ENCODE measurements at places on chromosomes 1 and 21.

DNA sequence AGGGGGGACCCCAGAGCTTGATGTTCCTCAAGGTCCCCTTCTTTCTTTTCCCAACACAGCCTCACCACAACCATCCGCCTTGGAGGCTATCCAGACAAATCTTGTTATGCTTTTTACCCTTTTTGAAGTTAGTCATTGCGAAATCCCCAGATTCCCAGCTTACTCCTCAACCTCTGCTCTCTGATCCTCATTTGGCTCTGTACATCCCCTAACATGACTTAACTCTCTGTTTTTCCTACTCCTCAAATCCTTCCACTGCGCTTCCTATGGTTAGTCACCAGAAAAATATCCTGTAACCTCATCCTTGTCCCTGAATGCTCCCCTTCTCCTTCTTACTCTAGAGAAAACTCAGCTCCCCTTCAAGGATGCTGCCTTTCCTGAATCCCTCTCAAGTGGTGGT, 189.1 kb upstream of the POU3F1 start:
- DNase-seq, result no peak

DNA sequence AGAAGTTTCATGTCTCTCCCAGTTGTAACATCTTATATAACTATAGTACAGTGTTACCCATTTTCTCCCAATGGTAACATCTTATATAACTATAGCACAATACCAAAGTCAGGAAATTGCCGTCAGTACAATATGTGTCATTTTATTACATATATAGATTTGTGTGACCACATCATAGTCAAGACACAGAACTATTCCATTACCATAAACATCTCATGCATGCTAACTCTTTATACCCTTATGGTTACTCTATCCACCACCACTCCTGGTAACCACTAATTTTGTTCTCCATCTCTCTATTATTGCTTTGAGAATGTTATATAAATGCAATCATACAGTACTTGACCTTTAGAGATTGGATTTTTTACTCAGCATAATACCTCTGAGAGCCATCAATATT, 120.7 kb downstream of the BACH1 start:
- no peak for DNase-seq

- no peak for DNase-seq
Observed at GRCh38 chr1:81550753-81551152, 250.0 kb upstream of the ADGRL2 start.

- no peak for DNase-seq
Observed at GRCh38 chr1:95286479-95286878, 52.5 kb downstream of the RWDD3 start.

DNA sequence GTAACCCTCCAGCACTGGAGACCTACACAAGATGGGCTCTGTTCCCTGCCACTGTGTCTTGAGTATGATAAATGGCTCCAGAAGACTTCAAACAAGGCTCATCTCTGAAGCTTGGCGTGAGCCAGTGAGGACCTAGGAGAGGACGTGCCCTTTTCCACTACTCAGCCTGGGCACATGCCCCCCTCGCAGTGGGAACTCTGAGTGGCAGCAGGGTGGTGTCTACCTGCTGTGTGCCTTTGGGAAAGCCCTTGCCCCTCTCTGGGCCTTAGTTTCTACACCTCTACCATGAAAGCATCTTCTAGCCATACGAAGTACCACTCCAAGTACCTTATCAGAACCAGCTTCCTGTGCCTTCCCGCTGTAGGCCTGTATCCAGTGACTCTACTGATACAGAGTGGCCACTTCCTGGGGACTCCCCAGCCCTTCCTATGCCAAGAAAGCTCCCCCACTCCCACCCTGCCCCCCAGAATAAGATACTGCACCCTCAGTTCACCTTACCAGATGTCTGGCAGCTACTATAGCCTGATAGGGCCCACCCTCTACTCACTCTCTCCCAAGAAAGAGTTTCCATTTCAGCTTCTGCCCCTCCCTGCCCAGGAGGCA, 3.1 kb upstream of the MOB3C start:
- no peak for DNase-seq

DNA sequence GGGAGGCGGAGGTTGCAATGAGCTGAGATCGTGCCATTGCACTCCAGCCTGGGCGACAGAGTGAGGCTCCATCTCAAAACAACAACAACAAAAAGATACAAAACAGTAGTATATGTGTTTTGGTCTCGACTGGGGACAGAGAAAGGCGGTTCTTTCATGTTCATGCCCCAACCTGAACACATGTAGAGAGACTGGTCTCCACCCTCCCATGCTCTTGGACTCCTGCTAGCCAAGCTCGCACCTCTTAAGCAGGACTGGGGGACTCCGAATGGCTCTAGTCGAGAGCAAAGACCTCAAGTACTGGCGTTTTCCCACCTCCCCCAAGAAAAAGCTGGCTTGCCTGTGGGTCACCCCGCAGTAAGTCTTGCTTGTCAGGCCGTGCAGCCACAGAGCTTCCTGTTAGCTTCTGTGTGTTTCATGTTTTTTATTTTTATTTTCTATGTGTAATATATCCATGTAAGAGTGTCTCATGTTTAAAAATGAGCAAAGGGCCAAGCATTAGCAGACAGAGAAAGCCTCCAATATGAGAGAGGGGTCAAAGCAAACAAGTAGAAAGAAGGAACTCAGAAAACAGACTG, 91.6 kb downstream of the SCCPDH start:
- DNase-seq, result no peak

DNA sequence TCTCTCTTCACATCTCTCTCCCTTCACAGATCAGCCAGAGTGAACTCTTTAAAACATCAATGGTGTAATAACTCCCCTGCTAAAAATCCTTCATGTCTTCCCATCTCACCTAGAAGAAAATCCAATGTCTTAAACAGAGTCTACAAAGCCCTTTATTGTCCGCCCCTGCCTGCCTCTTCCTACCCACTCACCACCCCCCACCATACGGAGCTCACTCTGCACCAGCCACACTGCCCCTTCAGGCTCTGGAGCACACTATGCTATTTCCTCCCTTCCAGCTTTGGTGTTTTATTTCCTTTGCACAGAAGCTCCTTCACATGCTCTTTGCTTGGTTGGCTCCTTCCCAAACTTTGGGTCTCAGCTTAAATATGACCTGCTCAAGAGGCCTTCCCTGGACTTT, 10.2 kb downstream of the CAMK1G start:
- no peak for DNase-seq

DNA sequence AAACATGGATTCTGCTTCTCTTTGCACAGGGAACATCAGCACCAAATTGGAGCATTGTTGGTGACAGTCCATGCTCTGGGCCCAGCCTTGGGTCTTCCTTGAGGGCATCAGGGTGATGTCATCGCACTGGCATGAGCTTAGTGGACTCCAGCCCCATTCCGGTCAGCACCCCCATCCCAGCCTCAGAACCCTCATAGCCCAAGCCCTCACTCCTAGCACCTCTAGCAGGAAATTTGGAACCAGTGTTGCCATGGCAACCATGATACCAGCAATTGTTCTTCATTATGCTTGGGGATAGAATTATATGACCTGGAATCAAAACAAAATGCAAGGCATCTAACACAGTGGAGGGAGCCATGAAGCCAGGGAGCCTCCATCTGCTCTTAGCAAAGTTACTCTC, 83.1 kb downstream of the VWA5B1 start:
- no peak for DNase-seq

DNA sequence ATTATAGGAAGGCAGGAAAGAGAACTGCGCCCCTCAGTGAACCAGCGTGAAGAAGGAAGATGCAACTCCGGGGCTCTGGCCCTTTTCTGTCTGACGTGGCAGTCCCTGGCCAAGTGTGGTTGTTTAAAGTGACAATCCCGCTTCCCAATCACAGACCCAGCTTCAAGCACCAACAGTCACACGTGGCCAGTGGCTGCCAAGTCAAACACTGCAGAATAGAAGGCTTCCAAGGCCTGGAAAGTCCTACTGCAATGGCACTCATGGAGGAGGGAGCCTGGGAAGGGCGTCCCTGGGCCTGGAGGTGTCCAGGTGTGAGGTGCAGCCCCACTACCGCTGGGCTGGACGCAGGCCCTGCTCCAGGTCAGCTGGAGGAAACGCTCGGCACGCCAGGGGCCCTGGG, 143.8 kb downstream of the CASZ1 start:
- DNase-seq, result no peak

DNA sequence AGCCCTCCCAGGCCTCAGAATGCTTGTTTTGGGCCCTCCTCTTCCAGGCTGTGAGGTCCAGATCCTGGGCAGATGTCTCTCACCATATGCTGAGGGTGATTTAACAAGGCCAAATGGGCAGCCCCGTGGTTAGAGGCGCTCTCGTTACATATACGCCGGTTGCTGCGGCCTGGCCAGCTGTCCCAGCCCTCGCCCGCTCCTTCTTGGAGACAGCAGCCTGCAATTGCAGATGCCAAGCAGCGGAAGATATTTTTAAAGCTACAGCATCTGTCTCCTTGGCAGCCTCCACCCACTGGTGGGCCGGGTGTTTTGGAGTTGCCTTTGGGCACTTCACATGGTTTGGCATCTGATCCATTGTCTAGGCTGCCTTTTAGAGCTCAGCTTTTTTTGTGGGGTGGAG, 178.8 kb upstream of the NFIA start:
- DNase-seq, result no peak

DNA sequence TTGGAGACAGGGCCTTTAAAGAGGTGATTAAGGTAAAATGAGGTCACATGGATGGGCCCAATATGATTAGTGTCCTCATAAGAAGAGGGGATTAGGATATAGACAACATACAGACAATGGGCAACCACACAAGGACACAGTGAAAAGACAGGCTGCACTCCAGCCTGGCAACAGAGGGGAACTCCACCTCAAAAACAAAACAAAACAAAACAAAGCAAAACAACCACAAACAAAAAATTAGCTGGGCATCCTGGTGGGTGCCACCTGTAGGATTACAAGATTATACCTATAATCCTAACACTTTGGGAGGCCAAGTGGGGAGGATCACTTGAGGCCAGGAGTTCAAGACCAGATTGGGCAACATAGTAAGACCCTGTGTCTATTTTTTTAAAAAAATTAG, 4.8 kb upstream of the MDM4 start:
- no peak for DNase-seq

- no peak for DNase-seq
Observed at GRCh38 chr1:212545941-212546635, 62.5 kb upstream of the ATF3 start.

DNA sequence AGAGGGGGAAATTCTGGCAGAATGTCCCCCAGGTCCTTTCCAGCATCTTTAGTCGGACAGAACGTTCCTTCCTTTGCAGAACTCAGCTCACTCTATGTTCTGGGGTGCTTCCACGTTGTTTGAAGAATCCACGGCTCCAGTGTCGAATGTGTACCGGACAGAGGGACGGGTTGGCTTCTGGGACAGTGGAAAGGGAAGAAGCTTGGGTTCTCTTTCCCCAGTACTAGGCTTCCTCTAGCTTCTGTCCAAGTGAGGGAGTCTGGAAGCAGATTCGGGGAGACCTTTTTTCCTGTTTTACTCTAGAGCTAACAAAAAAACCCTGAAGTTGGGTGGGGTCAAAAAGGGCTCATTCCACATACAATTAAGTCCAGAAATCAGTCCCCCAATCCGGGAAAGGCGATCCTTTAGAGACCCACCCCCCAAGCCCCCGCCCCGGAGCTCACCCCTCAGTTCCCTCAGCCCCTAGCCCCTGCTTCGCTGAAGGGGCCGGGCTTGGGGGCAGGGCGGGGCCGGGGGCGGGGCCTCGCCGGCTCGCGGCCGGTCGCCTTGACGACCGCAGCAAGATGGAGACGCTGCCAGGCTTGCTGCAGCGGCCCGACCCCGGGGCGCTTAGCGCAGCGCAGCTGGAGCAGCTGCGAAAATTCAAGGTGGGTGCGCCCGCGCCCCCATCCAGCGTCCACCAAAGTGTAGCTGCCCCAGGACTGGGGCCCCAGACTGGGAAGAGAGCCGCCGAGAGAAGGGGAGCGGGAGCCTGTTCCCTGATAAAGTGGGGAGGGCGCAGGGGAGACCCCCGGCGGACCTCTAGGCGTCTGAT, at the start of gene RIIAD1:
Gene RIIAD1, plus strand, starts transcription at position 549 of the 814 bp plus-strand sequence. Its CDS starts 15 bp downstream, at position 564.
- no peak for DNase-seq

- DNase-seq, result no peak
Observed at GRCh38 chr1:184860535-184860934, 105.9 kb upstream of the EDEM3 start.

GRCh38 chr1:155176544-155177071, 3.0 kb downstream of the TRIM46 start:
- peak; percentile 46 for DNase-seq

- DNase-seq, result no peak
Observed at GRCh38 chr21:39688010-39688409, 57.0 kb upstream of the IGSF5 start.

DNA sequence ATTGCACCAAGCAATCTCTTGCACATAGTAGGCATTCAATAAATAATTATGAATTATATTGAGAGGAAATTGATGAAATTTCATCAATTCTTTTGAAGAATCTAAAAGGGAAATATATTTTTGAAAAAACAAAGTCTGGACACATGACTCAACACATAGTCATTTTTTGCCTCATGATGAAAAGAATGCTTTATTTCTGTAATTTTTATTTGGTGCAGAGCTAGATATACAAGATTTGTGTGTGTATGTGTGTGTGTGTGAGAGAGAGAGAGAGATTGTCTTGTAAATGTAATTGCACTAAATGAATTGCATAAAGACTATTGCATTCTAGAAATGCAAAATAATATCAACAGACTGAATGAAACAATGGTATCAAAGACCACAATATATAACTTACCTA, 206.2 kb upstream of the C1orf87 start:
- no peak for DNase-seq

DNA sequence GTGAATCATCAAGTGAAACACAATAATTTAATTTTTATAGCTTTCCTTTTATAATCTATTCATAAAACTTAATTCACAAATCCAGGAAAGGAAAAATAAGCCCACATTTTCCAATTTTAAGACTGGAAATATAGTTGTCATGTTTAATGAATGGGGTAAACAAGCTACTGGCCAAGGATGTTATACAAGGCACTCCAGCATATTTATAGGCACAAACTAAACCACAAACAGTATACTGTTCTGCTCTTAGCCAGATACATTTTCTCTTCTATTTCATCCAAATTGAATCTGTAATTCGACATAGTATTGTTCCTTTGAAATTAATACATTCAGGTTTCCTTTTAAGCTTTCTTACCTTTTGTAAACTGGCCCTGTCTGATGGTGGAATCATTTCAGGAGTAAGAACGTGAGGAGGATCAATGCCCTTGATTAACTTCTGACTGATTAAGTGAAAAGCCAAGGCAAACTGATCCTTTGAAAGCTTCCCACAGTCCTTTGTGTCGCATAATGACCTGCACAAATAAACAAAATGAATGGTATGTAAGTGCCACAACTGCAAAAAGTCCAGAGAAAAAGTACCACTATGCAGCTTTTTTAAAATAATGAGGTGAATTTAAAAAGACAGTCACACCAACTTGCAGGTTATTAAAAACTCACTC, 74.4 kb downstream of the EPS15 start:
- DNase-seq, result no peak

DNA sequence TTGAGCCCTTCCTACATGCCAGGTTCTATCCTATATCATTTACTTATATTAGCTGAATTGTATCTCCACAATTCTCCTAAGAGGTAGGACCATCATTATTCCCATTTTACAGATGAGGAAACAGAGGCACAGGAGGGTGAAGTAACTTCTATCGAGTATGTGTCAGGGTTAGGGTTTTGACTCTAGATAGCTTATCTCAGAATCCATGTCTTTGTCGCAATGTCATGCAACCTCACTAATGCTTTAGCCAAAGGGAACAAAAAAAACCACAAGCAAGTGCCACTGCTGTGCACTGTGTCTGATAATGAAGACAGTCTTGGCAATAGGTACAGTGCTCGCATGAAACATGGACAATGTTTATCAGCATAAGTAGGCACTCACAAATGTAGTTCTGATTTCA, 95.4 kb upstream of the CLDN14 start:
- DNase-seq, result no peak
